ENCODE measurements at places on chromosomes 6 and 20.
A peak's percentile ranks its signal among the peaks of the same experiment; 100 is the strongest.

- DNase-seq, result no peak
Observed at GRCh38 chr6:97456070-97456469, 173.1 kb upstream of the MMS22L start.

DNA sequence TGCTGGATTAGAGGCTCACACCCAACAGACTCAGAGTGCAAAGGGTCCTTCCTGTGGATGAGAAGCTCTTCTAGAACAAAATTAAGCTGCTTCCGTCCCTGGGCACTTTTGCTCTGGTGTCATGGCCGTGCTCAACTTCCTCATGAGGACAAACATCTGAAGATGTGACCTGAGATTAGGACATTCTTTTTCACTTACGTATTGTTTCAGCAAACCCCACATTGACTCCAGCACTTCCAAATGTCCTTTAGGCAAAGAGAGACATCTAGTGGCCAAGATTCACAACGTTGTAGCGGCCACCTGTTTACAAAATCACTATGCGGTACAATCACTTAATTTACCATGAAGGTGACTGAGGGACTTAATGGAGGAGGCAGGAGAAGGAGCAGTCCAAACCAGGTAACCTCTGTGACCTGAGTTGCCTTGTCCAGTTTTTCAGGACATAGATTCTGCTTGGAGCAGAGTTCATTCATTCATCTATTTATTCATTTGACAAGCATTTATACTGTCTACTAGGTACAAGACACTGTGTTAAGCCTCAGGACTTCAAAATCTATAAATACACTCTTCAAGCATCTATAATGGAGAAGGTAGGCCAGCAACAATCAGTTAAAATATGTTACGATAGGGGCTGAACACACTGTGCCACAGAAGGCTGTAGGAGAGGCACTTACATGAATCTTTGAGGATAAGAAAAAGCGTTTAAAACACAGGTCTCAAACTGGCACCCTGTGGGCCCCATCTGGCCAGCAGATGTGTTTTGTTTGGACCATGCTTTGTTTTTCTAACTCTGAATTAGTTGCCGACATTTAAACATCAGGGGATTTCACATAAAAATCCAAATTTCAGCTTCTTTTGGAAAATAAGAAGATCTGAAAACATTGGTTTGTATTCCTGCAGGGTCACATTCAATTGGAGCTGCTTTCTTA is 5.6 kb upstream of the ADGRF1 start:
- DNase-seq, result peak; percentile 13

DNA sequence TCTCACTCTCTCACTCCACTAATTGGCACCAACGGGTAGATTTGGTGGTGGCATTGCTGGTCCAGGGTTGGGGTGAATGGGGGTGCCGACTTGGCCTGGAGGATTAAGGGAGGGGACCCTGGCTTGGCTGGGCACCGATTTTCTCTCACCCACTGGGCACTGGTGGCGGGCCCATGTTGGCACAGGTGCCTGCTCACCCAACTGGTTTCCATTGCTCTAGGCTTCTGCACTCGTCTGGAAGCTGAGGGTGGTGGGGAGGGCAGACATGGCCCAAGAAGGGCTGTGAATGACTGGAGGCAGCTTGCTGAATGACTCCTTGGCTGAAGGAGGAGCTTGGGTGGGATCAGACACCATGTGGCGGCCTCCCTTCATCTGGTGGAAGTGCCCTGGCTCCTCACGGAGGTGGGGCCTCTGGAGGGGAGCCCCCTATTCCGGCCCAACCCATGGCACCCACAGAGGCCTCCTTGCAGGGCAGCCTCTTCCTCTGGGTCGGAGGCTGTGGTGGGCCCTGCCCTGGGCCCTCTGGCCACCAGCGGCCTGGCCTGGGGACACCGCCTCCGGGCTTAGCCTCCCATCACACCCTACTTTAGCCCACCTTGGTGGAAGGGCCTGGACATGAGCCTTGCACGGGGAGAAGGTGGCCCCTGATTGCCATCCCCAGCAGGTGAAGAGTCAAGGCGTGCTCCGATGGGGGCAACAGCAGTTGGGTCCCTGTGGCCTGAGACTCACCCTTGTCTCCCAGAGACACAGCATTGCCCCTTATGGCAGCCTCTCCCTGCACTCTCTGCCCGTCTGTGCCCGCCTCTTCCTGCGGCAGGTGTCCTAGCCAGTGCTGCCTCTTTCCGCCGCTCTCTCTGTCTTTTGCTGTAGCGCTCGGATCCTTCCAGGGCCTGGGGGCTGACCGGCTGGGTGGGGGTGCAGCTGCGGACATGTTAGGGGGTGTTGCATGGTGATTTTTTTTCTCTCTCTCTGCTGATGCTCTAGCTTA is 11.2 kb downstream of the VEGFA start:
- no peak for DNase-seq

GRCh38 chr20:41072190-41072863 is 43.7 kb downstream of the TOP1 start:
- no peak for DNase-seq

- no peak for DNase-seq
Observed at GRCh38 chr6:130969166-130969565, 93.9 kb downstream of the EPB41L2 start.

- no peak for DNase-seq
Observed at GRCh38 chr6:151128763-151129370, 110.9 kb upstream of the AKAP12 start.
